HEK293T (cell line): ENCODE measurements at places on chromosomes 6 and 20.

GRCh38 chr20:45814314-45814713 is 1.9 kb downstream of the UBE2C start:
- no peak for DNase-seq

- DNase-seq: peak; percentile 36
These were observed 14.0 kb downstream of the POM121L2 start for GRCh38 chr6:27297857-27298730.

GRCh38 chr20:38766071-38766470 is 17.8 kb downstream of the ACTR5 start:
- no peak for DNase-seq

DNA sequence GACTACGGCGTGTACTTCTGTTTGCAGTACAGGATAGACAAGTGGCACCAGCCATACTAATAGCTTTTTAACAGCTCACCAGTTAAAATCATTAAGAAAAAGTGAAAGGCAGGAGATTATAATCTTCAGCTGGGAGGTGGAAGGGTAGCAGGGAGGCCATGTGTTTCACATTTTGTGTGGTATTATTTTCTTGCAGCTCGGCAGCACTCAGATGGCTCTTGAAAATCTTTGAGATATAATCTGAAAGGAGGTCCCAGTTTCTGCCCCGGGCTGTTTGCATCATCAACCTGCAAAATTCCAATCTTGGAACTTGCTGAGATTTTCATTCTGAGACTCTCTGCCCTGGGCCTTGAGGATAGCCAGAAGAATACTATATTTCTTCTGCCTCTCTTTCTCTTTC is 87.5 kb upstream of the HDAC2 start:
- no peak for DNase-seq

DNA sequence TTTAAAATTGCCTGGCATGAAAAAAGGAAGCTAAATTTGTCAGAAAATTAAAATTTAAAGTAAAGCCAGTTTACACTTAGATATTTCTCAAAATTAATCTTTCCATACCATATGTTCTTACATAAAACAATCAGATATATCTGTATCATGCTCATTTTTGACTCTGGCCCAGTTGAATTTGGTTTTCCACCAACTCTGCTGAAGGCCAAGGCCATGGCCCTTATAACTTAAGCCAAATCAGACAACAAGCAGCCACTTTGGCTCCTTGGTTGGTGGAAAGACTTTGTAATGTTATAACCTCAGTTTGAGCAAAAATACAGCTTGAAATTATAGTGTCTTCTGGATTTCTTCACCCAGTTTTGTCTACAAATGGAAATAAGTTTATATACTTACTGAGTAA is 97.3 kb downstream of the CENPW start:
- no peak for DNase-seq

- DNase-seq: no peak
These were observed 284.5 kb downstream of the HTR1B start for GRCh38 chr6:77178821-77179220.

- DNase-seq: no peak
These were observed 57.1 kb downstream of the MAP3K4 start for GRCh38 chr6:161048641-161049040.

DNA sequence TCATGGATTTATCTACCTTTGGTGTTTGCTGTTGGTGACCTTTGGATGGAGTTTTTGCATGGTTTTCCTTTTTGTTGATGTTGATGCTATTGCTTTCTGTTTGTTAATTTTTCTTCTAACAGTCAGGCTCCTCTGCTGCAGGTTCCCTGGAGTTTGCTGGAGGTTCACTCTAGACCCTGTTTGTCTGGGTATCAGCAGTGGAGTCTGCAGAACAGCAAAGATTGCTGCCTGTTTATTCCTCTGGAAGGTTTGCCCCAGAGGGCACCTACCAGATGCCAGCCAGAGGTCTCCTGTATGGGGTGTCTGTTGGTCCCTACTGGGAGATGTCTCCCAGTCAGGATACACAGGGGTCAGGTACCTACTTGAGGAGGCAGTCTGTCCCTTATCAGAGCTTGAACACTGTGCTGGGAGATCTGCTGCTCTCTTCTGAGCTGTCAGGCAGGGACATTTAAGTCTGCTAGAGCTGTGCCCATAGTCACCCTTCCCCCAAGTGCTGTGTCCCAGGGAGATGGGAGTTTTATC is 9.2 kb upstream of the ZNF337 start:
- no peak for DNase-seq

DNA sequence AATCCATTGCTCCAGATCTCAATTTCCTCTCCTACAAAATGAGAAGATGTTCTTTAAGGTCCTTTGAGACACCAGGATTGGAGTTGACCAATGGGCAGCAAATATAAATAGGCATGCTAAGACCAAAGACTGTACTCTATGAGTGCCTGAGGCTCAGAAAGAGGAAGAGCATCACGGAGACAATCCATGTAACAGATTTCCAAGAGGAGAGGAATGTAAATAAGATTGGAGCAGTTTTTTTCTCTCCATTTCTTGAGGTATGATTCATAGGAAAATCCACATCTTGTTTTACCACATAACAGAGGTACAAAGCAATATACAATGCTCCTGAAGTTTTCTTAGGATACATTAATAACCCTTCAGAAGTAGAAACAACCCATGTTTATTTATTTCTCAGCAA is 109.8 kb downstream of the UBE3D start:
- no peak for DNase-seq

GRCh38 chr6:125554456-125554855 is 195.0 kb upstream of the HEY2 start:
- no peak for DNase-seq

GRCh38 chr6:1984346-1984994 is 260.9 kb downstream of the GMDS start:
- DNase-seq: no peak

DNA sequence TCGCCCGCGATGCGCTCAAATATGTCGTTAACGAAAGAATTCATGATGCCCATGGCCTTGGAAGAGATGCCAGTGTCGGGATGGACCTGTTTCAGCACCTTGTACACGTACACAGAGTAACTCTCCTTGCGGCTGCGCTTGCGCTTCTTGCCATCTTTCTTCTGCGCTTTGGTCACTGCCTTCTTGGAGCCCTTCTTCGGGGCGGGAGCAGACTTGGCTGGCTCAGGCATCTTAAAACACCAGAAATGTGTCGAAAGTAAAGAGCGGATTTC is 36.4 kb downstream of the HFE start:
- no peak for DNase-seq

GRCh38 chr20:51391926-51392325 is 150.6 kb downstream of the NFATC2 start:
- DNase-seq: no peak

GRCh38 chr20:47672166-47672565 is 113.1 kb downstream of the SULF2 start:
- no peak for DNase-seq

GRCh38 chr6:52953911-52954839 is 40.9 kb downstream of the GSTA4 start:
- no peak for DNase-seq

DNA sequence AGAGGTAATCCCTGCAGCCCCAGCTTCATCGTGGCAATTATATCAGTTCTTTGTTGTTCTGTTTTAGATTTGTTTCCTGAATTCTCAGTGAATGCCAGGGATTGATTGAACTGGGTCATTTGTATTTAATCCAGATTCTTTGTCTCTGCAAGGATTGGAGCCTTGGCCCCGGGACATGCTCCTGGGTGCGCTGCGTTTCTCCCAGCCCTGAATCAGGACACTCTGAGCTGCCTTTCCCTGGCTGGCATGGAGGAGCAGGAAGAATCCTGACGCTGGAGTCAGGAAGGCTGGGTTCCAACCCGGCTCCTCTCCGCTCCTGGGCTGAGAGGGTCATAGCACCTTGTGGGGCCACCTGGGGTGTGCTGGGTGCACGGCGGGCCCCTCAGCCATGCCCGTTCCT is 545.6 kb downstream of the QKI start:
- no peak for DNase-seq

GRCh38 chr20:20295621-20296498 is 72.0 kb upstream of the INSM1 start:
- DNase-seq: no peak

GRCh38 chr20:13772529-13772928 is 12.2 kb downstream of the ESF1 start:
- no peak for DNase-seq

DNA sequence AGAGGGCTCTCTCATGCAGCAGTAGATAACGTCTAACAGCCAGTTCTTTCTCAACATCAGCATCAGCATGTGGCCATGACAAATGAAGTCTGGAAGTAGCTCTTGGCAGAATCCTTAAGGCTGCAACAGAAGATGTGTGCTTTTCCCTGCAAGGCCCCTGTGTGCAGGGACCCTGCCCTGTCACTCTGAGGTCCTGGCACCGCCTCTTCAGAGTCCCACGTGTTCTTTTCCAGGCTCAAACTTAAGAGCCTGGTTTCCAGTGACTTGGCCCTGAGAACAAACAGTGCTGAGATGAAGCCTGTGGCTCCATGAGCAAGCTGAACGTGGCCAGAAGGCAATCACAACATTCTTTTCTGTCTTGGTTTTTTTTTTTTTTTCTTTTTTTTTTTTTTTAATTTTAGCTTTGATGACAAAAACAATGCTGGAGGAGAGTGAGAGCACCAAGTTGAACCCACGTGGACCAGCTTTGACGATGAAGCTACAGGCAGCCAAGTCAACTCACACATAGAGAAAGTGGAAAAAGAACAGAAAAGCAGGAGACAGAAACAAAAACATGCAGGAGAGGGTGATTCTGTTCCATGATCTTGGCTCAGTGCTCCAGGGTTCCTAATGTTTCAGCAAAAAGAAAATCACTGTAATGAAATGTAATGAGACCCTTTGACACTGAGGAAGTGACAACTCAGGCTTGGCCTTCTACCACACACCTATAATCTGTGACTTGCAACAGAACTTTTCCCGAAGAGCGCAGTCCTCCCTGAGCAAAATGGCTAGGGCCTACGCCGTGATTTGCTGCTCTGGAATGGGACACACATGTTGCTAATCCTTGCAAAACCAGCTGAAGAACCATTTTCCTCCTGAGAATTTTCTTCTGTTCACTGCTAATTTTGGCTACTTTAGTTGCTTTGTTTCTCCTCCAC is 86.1 kb downstream of the FOXC1 start:
- DNase-seq: no peak

DNA sequence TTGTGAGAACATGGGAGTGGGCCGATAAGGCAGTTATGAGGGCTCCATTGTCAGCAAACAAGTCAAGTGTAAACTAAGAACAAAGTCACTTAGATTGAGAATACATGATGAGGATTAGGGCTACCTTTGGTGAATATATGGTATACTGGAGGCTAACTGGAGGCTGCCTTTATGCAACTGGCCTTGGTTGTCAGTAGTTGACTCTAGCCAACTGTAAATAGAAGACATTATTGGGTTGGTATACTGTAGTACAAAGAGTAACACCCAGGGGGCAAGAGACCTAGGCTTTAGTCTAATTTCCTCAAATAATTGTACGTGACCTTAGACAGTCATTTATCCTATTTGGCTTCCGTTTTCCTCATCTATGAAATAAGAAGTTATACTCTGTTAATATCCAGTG is 235.2 kb downstream of the ARID1B start:
- no peak for DNase-seq

DNA sequence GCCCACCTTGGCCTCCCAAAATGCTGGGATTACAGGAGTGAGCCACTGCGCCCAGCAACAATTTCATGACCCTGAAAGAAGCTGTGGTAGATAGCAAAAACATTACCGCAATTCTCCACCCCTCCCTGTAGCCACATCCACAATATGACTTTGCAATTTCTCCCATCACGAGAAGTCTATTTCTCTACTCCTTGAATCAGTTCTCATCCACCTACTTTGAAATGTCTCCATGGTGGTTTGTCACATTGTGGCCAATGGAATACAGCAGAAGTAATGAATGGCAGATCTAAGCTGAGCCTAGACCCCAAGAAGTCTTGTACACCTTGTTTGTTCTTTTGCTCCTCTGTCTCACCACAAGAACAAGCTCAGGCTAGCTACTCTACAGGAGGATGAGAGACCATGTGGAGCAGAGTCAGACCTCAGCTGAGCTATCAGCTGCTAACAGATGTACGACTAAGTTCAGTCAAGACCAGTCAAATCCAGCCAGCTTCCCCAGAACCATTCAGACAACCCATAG is 6.3 kb downstream of the OXT start:
- no peak for DNase-seq

DNA sequence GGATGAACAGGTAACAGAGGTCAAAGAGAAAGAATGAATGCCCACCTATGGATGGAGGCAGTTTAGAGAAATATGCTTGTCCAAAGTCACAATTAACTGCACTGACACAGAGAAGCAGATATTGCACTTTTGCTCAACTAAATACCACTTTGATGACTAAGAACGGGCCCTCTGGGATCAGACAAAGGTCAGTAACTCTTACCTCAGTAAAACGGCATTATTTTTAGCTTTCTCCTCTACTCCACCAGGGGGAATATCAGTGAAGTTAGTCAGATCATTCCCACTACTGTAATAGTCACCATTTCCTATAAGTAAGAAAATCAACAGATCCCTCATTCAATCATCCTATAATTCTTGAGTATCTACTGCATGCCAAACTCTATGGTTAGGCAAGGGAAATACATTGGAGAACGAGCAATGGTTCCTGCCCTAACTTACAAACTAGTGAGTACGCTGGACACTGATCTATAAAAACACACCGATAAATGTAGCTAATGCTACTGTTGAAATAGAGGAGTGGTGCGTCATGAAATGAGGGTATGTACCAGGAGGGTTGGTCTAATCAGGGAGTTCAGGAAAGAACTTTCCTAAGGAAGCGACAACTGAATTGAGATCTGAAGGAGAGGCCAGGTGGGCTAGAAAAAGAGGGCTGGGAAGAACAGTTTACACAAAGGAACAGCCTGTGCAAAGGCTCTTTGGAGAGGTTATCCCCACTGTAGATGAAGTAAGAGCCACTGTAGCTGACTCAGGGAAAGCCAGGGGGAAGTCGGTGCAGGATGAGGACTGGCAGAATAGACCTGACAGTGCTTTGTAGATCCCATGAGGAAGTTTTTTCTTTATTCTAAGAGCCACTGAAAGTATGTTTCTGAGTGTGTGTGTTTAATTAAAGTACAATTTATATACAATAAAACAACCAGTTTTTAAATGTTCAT is 9.2 kb downstream of the ECI2 start:
- no peak for DNase-seq

DNA sequence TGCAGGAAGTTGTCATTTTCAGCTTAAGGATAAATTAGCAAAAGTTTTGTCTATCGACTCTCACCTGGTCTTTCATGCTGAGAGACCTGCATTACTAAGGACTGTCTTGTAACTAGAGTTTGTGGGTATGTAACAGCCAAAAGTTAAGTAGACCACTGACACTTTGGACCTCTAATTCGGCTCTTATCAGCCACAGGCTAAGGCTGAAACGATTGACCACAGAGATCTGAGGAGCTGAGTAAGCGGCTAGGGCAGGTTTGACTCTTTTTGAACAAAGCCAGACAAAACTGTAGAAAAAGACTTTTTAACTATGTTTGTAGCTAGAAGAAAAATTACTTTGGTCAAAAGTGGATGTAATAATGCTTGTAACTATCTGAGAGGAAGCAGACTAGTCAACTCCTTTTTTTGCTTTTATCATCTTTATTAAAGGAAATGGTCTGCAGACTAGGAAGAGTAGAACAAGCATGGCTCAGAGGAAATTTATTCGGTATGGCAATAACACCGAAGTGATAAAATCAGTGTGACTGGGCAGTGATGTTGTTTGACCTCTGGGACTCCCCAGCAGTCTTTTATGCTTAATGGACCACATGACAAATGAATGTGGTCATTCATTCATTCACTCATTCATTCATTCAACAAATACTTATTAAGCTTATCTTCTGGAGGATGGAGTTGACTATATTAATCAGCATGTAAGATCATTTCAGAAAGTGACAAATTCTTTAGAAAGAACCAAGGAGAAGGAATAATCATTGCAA is 725.0 kb upstream of the HS3ST5 start:
- DNase-seq: no peak

- DNase-seq: no peak
These were observed 59.7 kb downstream of the KIF13A start for GRCh38 chr6:17927705-17928104.
